ENCODE measurements at places on chromosomes 6 and 20. TPM values are rescaled to one million over a fixed set of nuclear protein-coding genes. Genes with fewer than 3 reads are reported as not detected.

The ZFP57 gene
- 1.9 TPM for total RNA-seq

The CLVS2 gene
- under 0.01 TPM for total RNA-seq

The ADAM33 gene
- not detected for total RNA-seq

The FBXO9 gene
- 35.5 TPM for total RNA-seq

The MAP1LC3A gene
- 5.1 TPM for total RNA-seq

The ADGRB3 gene
- under 0.01 TPM for total RNA-seq

The PBOV1 gene
- total RNA-seq: not detected

The PLN gene
- not detected for total RNA-seq

The PDRG1 gene
- total RNA-seq: 7.5 TPM

The OLIG3 gene
- not detected for total RNA-seq

The LPA gene
- not detected for total RNA-seq

The SNAP25 gene
- total RNA-seq: 0.27 TPM

The AVP gene
- 81.3 TPM for total RNA-seq

The CGAS gene
- total RNA-seq: 8.3 TPM

The TUBB2B gene
- total RNA-seq: 0.54 TPM

The POM121L2 gene
- total RNA-seq: not detected

The BEND3 gene
- total RNA-seq: 2.2 TPM

The SLC24A3 gene
- total RNA-seq: 1.9 TPM

The SLC17A1 gene
- total RNA-seq: not detected

The MUC22 gene
- not detected for total RNA-seq

The ZKSCAN3 gene
- total RNA-seq: 6.2 TPM

The SLC4A11 gene
- 0.27 TPM for total RNA-seq

The SRPK1 gene
- total RNA-seq: 30.7 TPM

The CAGE1 gene
- 1.1 TPM for total RNA-seq

The SAYSD1 gene
- 10.8 TPM for total RNA-seq

The HLA-DRB5 gene
- total RNA-seq: 6.5 TPM

The HMGCLL1 gene
- total RNA-seq: not detected

The BMP5 gene
- not detected for total RNA-seq

The LKAAEAR1 gene
- total RNA-seq: 5.7 TPM

The JAG1 gene
- 5.4 TPM for total RNA-seq

The CDC40 gene
- total RNA-seq: 15.9 TPM

The HLA-DOA gene
- 209 TPM for total RNA-seq

The PROKR2 gene
- not detected for total RNA-seq

The ZNF391 gene
- total RNA-seq: 1.9 TPM

The IL17F gene
- not detected for total RNA-seq

The CPXM1 gene
- total RNA-seq: 150 TPM

The CENPW gene
- total RNA-seq: 1.1 TPM

The TOX2 gene
- not detected for total RNA-seq

The HEBP2 gene
- 11.6 TPM for total RNA-seq

The ECT2L gene
- not detected for total RNA-seq

The FUCA2 gene
- 7.8 TPM for total RNA-seq

The SLC22A23 gene
- 0.81 TPM for total RNA-seq

Measured in hematopoietic multipotent progenitor cell (in vitro differentiated cells).